Endothelial cell (in vitro differentiated cells): ENCODE measurements at places on chromosomes 3 and 15.

- DNase-seq: no peak
These were observed 89.3 kb upstream of the P2RY1 start for GRCh38 chr3:152745646-152746045.

GRCh38 chr3:136283627-136284026 lies 33.5 kb downstream of the PCCB start:
- DNase-seq: no peak

GRCh38 chr3:60187343-60187742 lies 1063.9 kb downstream of the FHIT start:
- DNase-seq: no peak

DNA sequence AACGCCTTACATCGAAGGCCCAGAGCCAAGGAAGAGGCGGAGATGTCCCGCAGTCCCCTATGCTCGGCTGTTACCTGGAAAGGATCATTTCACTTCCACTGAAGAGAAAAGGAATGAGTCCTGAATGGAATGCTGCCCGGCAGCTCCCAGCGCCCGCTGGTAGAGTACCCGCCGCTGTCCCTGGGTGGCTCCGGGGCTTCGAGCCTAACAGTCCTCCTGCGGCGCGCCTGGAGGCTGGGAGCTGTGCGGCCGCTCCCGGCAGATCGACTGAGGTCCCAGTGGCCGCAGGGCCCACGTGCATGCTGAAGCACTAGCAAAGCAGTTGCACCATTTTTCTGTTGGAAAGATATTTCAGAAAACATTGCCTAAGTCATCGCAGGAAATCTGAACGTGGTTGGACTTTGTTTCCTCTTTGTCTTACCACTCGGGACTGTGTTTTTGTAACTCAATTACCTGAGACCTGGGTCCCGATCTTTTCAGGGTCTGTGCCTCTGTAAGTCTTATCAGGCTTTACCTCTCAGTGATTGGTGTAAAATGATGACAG lies 984 bp downstream of the RNU6-1 start:
- DNase-seq: peak; percentile 62

GRCh38 chr3:168648321-168648720 lies 552.6 kb upstream of the GOLIM4 start:
- no peak for DNase-seq

- no peak for DNase-seq
These were observed 411.7 kb downstream of the MAGI1 start for GRCh38 chr3:65627062-65627461.

DNA sequence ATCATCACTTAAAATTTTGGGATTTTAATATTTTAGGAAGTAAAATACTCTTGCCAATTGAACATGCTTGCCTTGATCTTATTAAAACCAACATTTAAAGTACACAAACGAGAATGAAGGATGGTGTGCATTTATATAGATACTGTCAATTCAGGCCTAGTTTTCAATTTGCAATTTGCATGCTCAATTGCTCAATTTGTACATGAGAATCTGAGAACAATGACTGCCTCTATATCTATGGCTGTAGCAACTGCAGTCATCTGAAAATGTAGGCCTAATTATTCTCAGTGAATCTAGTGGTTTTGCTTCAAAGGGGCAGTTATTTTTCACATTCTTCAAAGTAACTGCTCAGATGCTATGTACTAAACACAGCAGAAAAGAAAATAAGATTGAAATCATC lies 18.8 kb downstream of the ZBBX start:
- no peak for DNase-seq

DNA sequence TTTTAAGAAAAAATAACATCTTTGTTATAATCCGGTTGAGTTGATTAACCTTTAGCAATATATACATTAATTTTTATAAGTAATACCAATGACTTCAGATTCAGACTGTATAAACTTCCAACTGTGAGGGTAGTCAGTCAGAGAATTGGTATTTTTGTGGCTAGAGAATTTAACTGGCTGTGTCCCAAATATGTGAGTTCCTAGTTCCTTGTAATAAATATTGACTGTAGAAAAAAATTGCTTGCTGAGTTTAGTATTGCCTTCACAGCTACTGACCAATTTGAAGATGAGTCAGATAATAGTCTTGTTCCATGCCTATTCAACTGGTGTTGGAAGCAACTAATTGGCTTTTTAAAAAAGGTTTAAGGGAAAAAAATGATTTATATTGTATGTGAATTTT lies 210.8 kb downstream of the GAP43 start:
- no peak for DNase-seq

DNA sequence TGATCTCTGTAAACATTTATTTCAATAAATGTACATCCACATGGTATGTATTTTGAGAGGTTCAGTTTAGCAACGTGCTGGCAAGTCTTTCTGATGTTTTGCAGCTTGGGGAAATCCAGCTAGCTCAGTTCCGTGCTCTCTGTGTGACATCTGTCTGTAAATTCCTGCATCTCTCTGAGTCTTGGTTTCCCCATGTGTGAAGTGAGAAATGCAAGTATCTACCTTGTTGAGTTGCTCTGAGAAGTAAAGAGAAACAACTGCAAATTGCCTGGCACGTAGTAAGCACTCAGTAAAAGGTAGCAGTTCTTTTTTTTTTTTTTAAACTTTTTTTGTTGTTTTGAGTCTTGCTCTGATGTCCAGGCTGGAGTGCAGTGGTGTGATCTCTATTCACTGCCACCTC lies 30.2 kb upstream of the MORF4L1 start:
- DNase-seq: no peak

- DNase-seq: no peak
These were observed 4.2 kb downstream of the HMCES start for GRCh38 chr3:129282727-129283327.

- DNase-seq: no peak
These were observed 61.5 kb upstream of the FNDC3B start for GRCh38 chr3:171977860-171978259.

DNA sequence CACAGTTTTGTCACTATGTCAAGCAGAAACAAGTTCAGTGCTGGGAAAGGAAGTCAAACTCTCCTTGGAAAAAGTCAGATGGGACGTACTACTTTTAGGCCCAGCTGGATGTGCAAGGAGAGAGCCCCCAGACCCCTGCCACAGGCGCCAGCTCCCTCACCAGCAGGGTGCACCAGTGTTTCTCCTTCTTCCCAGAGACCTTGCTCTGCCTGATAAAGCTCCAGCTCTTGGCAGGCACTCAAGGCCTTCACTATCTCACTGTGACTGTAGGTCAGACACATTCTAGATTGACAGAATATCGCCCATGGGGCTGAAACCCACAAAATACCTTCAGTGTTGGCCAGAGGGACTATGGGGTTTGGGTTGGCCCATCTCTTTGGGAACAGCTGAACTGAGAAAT lies 54.8 kb upstream of the CHRNB4 start:
- no peak for DNase-seq

DNA sequence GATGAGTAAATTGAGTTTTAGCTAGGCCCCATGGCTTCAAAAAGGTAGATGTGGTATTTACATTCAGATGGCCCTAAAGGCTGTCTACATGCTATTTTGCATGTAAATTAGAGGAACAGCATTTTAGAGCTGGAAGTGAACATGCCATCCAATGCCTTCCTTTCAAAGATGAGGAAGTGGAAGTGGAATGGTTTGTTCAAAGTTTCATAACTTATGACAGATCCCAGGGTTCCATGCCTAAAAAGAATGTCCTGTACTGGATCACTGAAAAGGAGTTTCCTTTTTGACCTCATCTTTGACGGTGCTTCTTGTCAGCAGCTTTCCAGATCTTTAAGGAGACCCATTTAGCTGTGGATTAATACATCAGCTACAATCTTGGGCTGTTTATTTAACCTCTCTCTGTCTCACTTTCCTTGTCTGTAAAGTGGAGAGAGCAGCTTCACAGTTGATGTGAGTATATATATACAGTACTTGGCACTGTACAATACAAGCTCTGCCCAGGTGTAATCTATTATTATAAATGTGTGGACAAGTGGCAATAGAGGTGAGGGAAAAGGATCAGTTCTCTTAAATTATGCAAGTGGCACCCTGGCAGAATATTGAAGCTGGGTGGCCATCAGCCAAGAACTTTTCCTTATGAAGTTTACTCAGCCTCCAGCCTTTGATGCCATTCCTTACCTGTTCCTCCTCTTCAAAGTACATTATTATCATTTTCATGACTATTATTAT lies 68.7 kb upstream of the GOLGA8B start:
- no peak for DNase-seq

- no peak for DNase-seq
These were observed 216.4 kb upstream of the DPPA4 start for GRCh38 chr3:109553591-109554371.

DNA sequence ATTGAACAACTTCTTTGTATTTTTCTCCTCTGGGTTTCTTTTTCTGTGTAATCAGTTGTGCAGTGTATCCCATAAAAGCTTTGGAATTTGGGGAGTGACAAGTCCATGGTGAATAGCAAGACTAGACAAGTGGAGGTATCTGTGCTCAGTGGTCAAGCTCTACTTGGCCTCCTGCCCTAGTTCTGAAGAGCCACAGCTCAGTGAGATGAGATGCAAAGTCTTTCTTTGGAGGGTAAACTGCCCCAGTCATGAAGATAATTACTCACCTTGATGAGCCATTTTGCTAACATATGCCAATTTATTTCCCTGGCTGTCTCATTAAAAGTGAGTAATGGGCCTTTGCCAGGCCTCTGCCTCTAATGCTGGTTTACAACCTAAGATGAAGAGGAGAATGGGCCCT lies 271.2 kb upstream of the TRIM42 start:
- DNase-seq: no peak

- DNase-seq: no peak
These were observed 117.5 kb upstream of the PPP2R3A start for GRCh38 chr3:135848051-135848450.

GRCh38 chr15:63879211-63879610 lies 45.5 kb upstream of the HERC1 start:
- no peak for DNase-seq

DNA sequence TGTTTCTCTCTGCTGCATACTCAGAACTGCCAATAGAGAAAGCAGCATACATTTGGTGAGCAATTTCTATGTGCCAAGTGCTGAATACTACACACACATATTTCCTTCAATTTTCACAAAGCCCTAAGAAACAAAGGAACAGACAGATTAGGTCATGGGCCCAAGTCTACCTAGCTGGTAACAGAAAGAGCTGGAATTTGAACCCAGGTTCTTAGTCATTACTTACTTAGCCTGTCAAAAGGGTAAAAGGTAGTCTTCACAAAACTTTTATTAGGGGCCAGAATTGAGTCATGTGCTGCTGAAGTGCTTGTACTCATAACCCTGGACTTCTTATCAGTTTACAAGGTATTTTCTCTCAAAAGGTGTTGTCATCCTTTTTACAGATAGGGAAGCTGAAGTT lies 10.4 kb upstream of the ABHD17C start:
- DNase-seq: no peak

DNA sequence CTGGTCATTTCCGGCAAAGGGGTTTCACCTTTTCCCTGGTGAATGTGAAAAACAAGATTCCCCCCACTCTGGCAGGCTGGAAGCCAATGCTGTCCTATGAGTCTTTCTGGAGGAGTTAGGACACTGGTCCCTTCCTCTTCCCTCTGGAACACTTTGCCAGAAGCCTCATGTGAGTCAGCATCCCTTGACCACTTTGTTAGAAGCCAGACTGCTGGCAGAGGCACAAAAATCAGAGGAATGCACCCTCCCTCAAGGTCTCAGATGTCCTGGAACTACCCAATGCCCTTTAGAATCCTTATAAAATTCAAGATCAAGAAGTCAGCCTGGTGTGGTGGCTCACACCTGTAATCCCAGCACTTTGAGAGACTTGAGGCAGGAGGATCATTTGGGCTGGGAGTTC lies 26.6 kb downstream of the ITGB5 start:
- DNase-seq: no peak

DNA sequence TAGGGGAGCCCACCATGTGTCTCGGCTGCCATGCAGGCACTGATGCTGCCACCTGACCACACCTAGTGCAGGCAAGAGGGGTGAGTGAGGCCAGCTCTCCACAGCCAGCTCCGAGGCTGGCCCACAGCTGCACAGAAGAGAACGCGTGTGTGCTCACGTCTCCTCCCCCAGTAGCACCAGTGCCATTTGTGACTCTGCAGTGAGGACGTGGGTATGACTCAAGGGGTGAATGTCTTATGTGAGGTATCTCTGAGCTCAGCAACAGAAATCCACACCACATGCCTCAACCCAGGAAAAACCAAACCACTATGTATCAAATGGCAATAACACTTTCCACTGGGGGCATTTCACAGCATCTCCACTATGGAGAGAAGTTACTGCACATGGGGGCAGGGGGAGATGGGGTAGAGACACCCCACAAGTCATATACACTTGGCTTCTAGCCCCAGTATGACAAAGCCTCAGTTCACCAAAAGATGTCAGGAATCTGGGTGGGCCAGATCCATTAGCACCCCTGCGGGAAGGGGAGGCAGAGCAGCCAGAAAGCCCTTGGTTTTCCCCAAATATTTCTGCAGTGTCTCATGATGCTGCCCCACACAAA lies 87.6 kb downstream of the LRIG1 start:
- DNase-seq: no peak

- no peak for DNase-seq
These were observed 94.1 kb upstream of the ATP2B2 start for GRCh38 chr3:10599444-10599843.

DNA sequence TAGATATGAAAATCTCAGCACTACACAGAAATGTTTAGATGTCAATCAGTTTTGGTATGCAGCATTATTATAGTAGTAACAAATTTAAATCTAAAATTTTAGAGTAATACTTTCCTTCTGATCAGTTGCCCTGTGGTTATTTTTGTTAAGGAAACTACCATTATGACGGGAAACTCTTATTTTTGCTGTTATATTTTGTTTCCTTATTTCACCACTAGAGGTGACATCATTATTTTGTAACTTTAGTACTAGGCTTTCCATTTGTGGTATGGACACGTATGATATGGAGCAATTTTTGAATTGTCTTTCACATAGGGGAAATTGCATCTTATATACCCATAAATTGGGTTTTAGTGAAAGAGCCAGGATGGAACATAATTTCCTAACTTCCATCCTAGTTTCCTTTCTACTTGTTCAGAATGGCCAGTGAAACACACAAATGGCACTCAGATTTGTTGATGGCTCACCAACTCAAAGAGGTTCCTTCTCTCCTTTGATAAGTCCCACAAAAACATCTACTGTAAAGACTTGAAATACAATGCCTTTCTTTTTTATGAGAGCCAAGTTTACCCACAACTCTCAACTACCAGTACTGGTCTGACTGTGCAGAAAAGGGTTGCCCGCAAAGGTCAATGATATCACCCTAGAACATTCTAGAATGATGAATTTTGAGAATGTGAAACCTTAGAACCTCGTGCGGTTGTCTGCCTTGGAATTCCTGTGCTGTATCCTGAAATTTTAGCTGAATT lies 19.4 kb upstream of the PPP4R2 start:
- no peak for DNase-seq

DNA sequence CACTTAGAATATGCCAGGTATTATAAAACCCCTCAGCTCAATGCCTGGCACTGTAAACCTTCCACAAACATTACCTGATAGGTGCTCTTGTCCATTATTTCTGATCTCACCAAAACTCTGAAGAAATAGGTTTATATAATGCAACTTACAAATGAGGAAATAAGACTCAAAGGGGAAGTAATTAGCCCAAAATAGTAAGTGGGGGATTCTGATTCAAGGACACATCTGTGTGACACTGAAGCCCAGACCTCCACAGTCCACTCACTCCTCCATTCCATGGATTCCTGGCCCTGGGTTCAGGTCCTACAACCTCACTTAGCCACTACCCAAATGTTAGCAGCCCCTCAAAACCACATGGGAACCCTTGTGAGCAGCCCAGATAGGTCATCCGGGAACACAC lies 49.9 kb downstream of the TRANK1 start:
- DNase-seq: no peak
